HFFc6 (cell line): ENCODE measurements at places on chromosomes 7 and 10.

DNA sequence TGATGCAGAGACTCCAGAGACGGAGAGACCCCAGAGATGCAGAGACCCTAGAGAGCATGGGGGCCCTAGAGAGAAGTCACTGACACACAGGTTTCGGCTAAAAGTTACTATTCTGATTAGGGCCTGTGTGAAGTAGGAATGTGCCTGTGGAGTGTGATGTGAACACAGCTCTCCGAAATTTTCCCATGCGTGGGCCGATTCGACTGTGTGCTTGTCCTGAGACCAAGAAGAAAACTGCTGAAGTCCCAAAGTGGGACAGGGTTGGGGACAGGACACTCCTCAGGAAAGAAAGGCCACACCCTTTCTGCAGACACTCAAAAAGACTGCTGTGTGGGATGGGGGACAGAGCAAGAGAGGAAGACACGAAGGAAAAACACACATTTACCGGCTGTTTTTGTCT lies 533.5 kb downstream of the PTPRN2 start:
- no peak for DNase-seq

DNA sequence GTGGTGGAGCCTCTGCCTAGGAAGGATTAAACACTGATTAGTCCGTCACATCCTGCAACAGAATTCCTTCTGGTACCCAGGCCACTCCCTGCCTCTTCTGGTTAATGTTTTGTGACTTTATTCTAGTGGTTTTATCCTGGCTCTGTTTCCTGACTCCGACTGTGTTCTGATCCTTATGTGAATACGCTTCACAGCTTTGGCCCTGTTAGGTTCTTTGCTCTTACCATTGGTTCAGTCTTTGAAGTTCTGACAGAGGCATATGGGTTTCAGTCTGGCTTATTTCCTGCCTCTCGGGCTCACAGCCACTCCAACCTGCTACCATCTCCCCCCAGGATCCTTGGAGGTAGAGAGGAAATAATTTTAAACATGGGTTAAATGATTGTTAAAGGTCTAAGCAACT lies 23.2 kb upstream of the FGL2 start:
- no peak for DNase-seq

DNA sequence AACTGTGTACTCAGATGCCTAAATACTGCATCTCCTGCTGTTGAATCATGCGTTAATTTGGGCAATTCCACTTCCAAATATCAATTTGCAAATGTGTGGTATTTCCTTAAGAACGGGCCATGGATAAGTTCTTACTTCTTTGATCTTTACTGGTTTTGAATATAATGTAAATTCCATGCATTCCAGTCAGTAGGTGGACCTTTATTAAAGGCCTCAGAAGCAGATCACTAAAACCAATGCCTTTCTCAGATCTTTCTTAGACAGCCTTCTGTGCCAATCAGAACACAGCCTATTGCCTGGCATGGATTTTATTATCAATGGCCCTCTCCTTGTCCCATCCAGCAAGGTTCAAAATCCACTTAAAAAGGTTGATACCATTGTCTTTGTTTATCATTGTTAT lies 21.5 kb upstream of the POM121L12 start:
- DNase-seq: no peak

DNA sequence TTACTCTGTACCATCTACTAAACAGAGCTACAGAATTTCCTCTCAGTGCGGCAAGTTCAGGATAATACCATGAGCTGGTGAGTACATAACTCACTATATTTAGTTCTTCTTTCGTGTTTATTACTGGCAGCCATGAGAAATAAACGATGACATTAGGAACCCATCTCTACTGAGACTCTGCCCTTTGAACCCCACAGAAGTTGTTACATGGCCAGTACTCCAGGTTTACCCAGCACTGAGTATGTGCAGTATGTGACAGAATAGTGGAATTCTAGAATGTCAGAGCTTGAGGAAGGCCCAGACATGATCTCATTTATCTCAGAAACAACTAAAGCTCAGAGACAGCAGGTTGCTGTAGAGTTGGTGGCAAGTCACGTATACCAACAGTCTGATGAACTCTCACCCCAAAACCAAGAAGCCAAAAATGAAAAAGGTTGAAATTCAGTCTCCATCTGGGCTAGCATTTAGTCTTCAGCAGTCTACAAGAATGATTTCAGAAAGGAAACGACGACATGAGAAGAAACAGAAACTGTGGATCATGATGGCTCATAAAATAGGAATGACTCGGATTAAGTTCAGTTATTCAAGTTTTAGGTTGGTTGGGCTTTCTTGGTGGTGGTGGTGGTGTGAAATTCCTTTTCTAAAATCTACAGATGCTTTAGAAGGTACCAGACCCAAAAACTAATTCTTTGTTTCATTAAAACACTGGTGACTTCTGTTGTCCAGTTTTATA lies 78.5 kb downstream of the SORBS1 start:
- DNase-seq: no peak

- DNase-seq: no peak
These were observed 46.2 kb upstream of the DLX6 start for GRCh38 chr7:96959135-96959534.

DNA sequence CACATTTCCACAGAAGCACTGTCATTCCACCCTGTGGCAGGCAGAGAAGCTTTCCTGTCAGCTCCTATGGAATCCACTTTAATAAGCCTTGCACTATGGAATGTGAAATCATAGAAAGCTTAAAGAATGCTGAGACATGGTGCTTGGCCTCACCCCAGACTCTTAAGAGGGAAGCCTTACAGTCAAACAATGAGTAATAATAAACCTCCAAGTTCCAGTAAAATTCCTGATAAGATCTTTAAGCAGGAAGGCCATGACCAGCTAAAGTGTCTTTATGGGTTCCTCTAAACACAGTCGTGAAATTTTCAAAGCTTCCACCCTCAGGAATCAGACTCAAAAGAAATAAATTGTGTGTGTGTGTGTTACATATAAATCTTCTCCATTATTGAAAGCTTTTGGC lies 11.9 kb upstream of the TEX36 start:
- peak; percentile 94 for DNase-seq

- DNase-seq: no peak
These were observed 361.4 kb downstream of the KIF20B start for GRCh38 chr10:90062786-90063185.

DNA sequence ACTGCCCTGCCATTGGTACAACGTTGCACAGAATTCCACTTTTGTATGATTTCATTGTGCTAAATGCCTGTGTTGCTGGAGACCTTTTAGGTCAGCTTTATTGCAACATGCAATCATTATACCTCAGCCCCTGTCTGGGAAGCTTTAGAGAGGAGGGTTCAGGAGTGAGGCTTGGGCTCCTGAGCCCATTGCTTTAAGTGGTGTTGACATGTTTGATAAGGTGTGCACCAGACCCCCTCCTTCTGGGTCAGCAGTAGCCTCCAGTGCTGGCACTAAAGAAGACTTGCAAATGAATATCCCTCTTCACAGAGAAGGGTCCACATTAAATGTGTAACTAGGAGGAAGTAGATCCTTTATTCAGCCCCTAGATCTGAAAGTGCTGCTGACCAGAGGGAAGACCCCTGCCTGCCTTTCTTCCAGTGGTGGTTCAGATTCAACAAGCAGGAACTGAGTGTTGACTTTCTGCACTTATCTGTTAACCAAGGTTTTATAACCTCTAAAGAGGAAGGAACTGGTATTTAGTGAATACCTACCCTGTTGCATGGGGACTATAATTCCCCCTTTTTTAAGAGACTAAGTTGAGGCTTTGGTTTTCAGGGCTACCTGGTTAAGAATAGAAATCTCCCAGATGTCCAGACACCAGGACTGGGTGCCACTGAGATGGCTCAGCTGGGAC lies 369.4 kb upstream of the IGFBP3 start:
- DNase-seq: no peak
